ENCODE measurements at places on chromosomes 6 and 20.

- no peak for DNase-seq
Measured at GRCh38 chr6:127291495-127291894, 24.8 kb downstream of the RNF146 start.

- no peak for DNase-seq
Measured at GRCh38 chr6:63997734-63998133, 362.1 kb downstream of the PHF3 start.

DNA sequence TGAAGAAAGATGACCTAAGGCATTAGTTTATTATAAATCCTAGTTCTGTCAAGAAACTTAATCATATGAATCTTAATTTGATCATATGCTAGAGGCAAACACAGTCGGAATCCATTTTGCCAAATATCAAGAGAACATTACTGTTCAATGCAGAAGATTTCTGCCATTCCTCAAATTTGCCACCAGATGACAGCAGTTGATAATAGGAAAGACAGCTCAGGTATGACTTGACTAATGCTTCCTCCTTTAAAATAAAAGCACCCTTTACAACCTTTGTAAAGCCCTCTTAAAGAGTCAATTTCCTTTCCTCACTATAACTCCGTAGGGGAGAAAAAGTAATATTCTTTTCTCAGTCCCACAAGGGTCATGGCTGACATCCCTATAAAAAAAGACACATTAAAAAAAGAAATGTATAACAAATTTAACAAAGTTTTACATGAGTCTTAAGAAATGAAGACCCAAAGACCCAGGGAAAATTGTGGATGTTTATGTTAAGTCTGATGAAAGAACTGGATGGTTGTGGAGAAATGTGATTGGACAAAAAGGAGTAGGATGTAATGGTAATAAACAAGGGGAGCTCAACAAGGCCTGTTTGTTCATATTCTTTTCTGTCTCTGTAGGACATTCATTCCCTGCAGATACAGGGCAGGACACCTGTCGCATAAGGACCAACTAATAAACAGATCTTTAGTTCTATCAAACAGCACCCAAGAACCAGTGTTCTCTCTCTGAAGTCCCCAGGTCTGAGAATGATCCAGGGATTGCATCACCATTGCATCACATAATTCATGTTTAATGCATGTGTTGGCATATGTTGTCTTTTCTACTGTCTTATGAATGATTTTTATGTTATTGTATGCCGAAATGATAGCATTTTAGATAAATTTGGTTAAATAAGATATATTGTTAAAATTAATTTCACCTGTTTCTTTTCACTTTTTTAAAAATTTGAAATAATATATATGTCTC lies 23.0 kb upstream of the IL17A start:
- no peak for DNase-seq

DNA sequence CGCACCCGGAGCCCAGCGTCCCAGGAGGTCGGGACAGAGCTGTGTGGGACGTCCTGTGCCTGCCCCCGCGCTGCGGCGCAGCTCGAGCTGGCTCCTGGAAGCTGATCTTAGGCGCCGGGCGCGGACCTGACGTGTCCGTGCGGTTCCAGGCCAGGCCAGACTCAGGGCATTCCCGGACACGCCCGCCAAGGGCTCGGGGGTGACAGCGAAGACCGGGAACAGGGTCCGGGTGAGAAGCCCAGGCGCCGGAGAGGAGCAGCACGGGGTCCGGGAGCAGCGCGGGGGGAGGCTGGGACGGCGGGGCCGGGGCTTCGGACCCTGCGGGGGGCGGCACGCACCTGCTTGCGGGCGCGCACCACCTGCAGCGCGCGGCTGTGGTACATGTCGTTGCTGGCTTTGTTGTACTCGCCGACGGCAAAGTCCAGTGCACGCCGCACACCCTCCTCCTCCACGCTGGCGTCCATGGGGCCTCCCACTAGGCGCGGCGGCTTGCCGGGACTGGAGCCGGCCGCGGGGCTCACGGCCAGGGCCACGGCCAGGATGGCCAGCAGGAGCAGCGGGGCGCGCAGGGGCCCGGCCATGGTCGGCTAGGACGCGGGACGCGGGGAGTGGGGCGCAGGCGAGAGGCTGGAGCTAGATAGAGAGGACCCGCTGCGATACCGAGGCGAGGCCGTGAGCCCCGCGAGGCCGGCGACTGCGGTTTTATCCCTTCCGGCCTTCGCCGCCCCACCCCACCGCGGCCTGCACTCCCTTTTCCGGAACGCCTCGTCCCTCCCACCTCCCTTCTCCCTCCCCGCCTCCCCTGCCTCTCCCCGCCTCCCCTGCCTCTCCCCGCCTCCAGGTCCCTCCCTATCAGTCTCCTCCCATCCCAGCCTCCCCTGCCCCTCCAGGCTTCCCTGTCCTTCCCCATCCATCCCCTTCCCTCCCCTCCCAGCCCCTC lies at the start of gene CST3:
TSS of gene CST3 (minus strand) at position 674 of the 940 bp plus-strand sequence. CDS start at position 581, 93 bp downstream.
- peak; percentile 26 for DNase-seq

GRCh38 chr20:10573951-10574339 lies 99.9 kb downstream of the JAG1 start:
- DNase-seq = no peak
